ENCODE measurements at places on chromosomes 13 and 19.

- no peak for DNase-seq
These were observed 64.8 kb downstream of the UNC13A start for GRCh38 chr19:17623224-17623935.

DNA sequence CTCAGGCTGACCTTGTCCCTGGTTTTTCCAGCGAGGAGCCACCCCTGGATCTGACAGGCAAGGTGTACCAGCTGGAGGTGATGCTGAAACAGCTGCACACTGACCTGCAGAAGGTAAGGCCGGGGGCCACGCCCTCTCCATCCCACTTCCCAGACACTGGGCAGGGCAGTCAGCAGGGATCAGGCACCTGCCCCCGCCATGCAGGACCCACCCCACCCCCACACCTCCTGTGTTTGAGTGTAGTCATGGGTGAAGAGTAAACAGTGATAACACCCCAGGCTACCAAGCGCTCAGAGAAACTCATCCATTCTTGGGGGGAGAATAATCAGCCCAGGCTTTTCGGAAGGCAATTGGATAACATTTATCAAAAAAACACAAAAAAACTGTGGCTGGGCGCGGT is 19.9 kb downstream of the DPF1 start:
- no peak for DNase-seq

DNA sequence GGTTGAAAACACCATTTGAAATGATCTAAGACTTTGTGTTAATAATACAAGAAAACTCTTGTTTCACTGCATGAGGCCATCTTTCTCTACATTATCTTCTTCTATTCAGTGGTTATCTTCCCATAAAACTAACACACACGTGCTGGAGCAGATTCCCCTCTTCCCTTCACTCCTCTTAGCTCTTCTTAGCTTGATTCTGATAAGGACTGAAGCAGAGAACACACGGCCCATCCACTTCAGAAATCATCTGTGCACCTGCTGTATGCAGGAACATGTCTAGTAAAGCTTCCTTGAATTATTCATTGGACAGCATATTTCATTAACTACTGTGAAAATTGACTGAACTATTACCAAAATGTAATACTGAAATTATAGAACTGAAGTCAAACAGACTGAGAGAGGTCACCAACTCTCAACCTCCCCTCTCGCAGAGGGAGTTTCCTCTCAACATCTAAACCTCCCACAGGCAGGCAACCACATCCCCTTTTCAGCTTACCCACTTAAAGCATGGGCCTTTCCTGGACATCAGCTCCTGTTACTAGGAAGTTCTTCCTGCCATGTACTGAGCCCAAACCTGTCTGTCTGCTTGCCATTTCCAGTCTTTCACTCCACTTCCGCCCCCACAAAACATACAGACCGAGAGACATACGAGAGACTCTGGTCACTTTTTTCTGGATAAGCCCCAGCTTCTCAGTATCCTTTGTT is 113.9 kb downstream of the CRYL1 start:
- DNase-seq, result no peak

GRCh38 chr13:52001120-52001731 is 10.0 kb downstream of the ATP7B start:
- DNase-seq, result peak; percentile 36

DNA sequence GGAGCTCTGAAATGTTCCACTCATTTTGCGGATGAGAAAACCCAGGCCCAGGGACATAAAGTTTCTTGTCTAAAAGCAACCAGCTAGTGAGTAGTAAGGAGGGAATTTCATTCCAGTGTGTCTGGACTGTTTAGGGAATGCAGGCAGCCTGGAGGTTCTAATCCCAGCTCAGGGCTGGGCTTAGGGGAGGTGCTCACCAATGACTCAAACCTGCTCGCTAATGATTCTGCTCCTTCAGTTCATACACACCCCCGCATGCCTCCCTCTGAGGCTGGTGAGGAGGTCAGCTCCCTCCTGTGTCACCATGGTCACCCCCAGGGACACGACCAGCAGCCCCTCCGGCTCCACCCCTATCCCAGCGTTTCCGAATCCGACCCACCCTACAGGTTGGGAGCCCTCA is 34.6 kb downstream of the CYP4F2 start:
- DNase-seq, result peak; percentile 72

DNA sequence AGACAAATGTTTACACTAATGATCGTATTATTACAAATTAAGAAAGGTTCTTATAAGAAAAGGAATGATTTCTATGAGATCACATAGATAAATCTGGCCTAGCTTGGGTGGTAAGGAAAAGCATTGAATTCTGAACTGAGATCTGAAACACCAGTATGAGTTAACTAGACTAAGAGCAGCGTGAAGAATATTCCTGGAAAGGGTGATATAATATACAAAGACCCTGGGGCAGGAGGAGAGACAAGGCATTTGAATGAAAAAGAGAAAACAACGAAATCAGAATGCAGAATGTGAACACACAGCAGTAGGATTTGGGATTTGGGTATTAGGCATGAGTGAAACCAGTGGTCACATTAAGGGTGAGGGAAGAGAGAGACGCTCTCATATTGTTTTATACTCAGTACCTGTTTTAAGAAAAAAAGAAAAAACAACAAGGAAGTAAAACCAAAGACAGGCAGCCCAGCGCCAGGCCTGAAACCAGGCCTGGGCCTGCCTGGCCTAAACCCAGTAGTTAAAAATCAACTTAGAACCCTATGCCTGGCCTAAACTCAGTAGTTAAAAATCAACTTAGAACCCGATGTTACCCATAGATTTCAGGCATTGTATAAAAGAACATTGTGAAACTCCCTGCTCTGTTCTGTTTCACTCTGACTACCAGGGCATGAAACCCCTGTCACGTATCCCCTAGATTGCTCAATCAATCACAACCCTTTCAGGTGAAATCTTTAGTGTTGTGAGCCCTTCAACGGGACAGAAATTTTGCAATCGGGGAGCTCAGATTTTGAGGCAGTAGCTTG is 287.1 kb downstream of the ITGBL1 start:
- no peak for DNase-seq

GRCh38 chr13:74860789-74861188 is 621.2 kb downstream of the TBC1D4 start:
- no peak for DNase-seq

DNA sequence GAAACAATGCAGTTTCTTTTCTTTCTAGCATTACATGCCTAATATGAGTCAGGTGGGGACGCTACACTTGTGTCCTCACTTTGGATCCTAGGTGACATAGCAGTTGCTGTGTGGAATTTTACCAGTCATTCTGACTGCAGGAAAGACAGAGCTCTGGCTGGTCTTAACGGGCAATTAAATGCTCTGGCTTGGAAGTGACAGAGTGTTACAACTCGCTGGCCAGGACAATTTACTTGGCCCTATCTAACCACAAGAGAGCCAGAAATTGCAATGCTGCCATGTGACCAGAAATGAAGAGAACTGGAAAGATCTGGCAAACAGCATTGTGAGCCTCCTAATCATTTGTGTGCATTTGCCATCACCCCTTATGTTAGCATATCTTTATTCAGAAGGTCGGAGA is 351.1 kb downstream of the DCT start:
- DNase-seq, result no peak

- DNase-seq, result no peak
These were observed 181.9 kb downstream of the SHISA2 start for GRCh38 chr13:25869941-25870340.

DNA sequence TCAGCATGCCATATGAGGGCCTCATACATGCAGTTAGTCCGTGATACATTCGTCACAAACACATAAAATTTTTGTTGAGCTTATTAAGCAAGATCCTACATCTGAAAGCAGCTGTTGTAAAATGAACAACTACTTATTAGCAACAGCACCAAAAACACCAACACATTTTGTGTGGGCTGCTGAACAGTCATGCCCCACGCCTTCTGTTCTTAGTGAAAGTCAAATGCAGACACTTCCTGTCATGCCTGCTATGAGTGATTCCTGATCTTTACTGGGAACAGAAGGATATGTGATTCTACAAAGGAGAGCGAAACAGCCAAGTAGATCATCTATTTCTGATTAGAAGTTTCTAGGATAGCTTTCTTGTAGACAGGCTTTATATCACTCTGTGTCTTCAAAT is 4.2 kb upstream of the B3GLCT start:
- DNase-seq, result no peak

DNA sequence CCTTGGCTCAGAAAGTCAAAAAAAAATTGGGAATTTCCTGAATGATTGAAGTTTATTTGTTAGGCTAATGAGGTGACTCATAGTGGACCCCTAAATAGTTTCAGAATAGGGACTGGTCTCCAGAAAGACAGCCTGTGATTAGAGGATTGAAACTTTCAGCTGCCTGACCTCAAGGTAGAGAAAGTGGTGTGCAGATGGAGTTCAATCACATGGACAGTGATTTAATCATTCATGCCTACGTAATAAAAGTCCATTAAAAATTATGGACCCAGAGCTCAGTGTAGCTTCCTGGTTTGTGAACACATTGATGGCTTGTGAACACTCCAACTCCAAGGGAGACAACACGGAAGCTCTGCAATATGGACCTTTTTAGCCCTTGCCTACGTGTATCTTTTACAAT is 533.2 kb upstream of the PCDH9 start:
- no peak for DNase-seq

DNA sequence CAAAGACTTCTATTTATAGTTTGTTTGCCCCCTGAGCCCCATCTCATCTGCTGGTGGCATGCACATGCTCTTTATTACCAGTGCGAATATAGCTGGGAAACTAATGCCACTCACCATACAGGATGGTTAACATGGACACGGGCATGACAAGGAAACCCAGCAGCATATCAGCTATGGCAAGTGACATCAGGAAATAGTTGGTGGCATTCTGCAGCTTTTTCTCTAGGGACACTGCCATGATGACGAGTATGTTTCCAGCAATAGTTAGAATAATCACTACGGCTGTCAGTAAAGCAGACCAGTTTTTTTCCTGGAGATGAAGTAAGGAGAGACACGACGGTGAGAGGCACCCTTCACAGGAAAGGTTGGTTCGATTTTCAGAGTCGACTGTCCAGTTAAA is 1.5 kb downstream of the HTR2A start:
- DNase-seq, result no peak

DNA sequence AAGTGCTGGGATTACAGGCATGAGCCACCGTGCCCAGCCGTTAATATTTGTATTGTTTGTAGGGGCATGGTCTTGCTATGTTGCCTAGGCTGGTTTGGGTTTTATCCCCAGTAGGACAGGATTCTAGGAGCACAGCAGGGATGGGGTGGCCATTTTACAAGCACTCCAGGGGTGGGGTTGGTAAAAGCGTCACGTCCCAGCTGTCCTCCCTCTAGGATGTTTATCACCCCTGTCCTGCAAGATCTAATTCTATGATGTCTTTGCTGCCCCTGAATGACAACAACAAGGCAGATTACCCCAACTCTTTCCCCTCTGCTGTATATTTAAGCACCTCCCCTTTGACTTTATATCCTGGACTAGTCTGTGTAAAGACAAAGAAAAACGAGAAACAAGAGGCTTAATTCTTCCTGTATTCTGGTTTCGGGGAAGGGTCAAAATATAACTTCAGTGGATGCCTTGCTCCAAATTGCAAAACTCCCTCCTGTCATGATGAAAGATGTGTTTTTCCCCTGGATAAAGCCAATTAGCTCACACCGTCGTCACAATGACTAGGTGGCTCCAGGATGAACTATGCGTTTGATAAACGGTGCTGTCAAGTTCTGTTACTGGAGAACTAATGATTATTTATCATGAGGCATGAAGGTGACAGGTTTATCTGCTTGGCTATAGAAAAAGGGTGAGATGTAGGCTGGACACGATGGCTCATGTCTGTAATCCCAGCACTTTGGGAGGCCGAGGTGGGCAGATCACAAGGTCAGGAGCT is 27.8 kb upstream of the OR1M1 start:
- peak; percentile 33 for DNase-seq

DNA sequence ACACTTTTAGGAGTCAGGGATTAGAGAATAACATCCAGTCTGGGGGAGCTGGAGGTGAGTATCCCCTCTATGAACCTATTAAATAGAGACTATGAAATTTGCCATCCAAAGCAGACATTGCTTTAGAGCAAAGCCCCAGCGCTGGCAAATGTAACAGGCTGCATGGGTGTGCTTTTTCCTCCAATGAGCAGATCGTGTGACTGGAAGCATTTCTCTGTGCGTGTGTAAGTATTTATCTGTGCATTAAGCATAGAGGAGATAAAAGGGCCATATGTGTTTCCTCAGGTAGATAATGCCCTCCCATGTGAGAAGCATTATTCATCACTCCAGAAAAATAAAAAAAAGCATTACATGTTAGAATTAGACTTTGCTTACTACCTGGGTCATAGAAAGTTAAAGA is 924 bp downstream of the TNFSF13B start:
- DNase-seq, result no peak

GRCh38 chr19:21587549-21587948 is 82.1 kb downstream of the ZNF429 start:
- no peak for DNase-seq

DNA sequence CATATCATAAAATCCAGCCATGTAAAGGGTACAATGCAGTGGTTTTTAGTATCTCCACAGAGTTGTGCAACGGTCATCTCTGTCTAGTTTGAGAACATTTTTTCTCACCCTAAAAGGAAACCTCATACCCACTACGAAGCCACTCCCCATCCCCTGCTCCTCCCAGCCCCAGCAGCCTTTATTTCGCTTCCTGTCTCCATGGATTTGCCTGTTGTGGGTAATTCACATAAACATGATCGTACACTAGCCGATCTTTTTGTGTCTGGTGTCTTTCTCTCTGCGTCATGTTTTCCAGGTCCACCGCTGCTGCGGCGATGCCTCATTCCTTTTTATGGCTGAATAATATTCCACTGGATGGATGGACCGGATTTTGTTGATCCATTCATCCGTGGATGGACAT is 28.6 kb downstream of the BICRA start:
- DNase-seq, result no peak

- DNase-seq, result peak; percentile 1
These were observed 402.7 kb downstream of the TBC1D4 start for GRCh38 chr13:75079226-75079625.

DNA sequence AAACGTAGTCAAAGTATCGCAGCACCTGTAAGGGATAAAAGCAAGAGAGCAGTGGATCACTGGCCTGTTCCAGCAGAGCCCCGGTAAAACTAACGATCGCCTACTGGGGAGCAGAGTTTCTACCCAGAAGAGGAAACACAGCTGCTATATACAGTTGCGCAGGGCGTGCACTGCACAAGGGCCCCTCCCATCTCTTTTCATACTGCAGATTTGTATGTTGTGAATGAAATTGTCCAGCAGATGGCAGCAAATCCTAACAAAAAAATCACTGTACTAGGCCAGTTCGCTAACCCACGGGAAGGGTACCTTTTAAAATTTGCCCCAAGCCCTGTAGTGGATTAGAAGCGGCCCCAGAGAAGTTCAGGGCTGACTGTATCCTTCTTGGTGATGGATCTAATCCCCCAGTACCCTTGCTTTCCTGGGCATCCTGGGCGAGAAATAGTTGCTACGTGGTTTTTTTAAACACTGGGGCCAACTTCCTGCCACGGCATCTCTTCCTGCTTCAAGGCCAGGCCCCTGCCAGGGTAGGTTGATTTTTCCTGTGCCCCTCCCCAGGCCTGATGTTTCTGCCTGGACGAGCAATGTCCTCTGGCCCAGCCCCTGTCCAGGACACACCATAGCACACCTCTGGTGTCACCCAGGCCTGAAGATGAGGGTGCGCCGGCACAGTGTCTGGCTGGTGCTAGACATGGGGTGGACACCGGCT is 127.0 kb downstream of the IER2 start:
- peak; percentile 24 for DNase-seq
